ENCODE measurements at places on chromosomes 11 and 22.

- DNase-seq, result no peak
Observed at GRCh38 chr22:25644122-25644521, 79.6 kb downstream of the GRK3 start.

DNA sequence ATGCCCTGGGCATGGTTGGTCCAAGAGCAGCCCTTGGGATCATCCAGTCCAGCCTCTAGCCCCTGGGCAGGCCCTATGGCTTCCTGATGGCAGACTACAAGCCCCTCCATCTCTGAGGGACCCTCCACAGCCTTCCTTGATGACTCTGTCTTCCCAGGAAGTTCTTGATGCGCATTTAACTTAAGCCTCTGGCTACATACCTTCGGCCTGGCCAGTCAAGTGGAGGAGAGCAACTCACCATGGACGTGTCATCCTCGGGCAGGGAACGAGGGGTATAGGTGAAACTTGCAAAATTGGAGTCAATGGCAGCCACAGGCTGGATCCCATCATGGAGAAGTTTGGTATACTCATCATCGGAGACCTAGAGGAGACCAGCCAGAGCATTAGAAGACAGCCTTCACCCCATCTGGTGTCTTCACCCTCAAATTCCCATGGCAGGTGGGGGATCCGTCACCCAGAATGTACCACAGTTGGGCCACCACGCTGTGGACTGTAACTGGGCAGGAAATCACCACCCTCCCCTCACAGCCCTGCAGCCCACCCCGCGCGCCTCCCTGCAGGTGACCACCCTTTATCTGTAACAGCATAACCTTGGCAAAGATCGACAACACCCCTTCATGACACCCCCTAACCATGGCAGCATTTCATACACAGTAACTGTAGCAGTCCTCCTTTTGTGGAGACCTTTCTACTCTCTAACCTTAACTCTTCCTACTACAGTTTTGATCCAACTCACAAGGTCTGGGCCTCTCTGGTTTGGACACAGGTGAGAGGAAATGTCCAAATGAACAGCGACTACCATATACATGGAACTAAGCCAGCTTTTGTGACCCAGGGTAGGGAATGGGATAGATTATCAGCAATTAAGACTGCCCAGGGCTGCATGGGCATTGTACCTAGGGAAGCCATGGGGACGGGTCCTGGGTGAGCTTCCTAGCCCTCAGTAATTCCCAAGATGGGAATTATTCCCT, 91.7 kb downstream of the PDE2A start:
- no peak for DNase-seq

DNA sequence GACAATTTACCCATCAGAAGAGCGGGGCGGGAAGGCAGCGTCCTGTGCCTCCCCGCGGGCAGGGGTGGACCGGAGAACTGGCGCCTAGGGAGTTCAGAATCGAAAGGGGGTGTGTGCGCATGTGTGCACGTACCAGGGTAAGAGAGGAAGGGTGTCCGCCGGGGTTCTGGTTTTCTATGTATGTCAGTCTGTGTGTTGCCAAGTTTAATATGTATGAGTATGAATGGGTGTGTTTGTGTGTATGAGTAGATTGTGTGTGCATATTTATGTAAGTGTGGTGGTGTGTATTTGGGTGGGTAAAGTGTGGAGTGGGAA, 2.0 kb downstream of the KCNC1 start:
- DNase-seq, result no peak

- DNase-seq, result no peak
Observed at GRCh38 chr11:77299528-77299993, 1.9 kb downstream of the GDPD4 start.

DNA sequence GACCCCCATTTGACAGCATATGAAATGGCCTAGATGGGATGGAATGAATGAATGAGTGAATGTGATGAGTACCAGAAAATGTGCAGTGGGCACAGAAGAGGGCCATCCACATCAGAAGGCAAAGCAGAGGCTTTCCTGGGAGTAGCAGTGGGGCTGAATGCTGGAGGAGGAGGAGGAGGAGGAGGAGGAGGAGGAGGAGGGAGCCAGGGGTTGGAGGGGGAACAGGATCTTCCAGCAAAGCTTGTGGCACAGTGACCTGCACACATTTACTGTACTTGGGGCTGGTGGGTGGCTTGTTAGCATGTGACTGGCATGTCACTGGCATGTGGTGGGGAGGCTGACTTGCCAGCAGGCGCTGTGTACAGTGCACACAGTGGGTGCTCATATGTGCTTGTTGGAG, 9.5 kb downstream of the SEPTIN3 start:
- DNase-seq, result no peak

DNA sequence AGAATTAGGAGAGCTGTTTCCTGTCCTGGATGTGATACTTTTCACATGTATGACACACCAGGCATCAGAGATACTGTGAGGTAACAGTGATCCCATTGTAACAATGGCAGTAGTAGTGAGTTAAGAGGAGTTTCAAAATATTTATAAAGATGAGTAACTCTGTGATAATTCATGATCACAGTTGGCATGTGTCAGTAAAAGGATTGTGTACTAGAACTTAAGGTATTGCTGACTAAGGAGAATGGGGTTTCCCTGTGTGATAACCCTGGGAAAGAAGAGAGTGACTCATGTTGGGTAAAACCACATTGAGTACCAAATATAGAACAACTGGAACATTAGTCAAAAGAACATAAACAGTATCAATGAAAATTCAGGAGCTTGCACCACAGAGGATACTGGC, 22.9 kb upstream of the SLC5A1 start:
- DNase-seq, result no peak

- DNase-seq, result no peak
Observed at GRCh38 chr22:17607891-17608521, 20.5 kb downstream of the ATP6V1E1 start.

- DNase-seq, result no peak
Observed at GRCh38 chr11:126414615-126415014, 59.1 kb downstream of the ST3GAL4 start.

GRCh38 chr11:128920666-128921065, 22.0 kb downstream of the TP53AIP1 start:
- DNase-seq, result no peak

All from D721Med (cell line).